SK-N-DZ (cell line): ENCODE measurements at places on chromosomes 6 and 20.

DNA sequence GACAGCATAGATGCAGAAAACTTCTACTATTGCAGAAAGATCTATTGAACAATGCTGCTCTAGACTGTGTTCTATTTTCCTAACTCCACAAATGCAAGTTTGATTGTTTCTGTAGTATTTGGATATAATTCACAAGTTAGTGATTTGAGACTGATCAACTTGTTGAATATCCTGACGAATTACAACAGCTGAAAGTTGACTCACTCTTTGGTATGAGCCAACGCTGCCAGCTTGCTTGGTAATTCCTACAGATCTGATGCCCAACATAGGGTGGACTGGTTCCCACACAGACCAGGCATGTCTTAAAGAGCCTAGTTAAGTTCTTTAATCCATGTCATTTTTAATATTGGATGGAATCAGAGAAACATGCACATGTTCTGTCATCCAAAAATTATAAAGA, 231.0 kb upstream of the RAB32 start:
- no peak for DNase-seq

DNA sequence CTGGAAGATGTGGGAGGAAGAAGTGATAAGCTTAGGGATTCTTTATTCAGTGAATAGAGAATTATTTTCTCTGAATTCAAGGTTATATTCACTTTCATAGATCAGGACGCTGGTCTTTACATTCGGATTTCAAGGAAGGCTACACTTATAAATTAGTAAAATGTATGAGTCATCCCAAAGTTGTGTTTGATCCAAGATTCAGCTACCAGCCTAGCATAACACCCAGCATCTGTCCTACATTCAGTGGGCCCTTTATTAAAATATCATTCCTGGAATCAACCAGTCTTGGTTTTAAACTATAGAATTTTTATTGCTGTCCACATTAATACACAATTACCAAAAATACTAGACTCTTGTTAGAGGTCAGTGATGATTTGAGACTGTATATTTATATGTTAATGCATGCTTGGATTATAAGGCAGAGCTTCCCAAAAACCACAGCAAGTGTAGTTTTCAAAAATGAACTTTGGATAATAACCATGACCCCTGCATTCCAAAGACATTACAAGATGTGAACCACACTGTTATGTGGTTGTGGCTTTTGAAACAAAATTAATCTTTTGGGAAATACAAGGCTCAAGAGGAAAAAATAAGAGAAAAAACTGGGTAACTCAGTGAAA, 210.7 kb upstream of the CNR1 start:
- no peak for DNase-seq

GRCh38 chr20:38115205-38115604, 49.9 kb downstream of the TGM2 start:
- no peak for DNase-seq

DNA sequence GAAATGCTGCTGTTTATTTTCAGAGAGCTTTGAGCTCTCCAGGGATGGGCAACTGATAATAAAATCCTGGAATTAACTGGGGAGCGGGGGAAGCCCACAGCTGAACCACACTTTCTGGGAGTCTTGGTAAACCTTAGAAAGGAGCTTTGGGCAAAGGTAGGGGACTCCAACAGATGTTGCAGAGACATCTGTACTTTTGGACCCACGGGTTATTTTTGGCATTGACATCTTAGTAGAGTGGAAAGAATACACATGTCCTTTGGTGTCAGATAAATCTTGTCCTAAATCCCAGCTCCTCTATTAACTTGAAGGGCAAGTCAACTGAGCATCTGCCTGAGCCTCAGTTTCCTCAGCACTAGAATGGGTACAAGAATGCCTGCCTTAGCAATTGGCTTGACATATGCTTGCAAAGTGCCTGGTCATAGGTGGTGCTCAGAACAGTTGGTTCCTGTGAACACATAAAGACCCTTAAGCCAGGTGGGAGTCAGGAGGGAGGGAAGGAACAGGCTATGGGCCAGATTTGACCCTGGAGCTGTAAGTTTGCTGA, 5.8 kb downstream of the SLC22A3 start:
- DNase-seq, result no peak

GRCh38 chr20:4794846-4795245, 73.1 kb downstream of the PRND start:
- no peak for DNase-seq

- DNase-seq, result no peak
These were observed 10.1 kb upstream of the SRC start for GRCh38 chr20:37335642-37336368.

DNA sequence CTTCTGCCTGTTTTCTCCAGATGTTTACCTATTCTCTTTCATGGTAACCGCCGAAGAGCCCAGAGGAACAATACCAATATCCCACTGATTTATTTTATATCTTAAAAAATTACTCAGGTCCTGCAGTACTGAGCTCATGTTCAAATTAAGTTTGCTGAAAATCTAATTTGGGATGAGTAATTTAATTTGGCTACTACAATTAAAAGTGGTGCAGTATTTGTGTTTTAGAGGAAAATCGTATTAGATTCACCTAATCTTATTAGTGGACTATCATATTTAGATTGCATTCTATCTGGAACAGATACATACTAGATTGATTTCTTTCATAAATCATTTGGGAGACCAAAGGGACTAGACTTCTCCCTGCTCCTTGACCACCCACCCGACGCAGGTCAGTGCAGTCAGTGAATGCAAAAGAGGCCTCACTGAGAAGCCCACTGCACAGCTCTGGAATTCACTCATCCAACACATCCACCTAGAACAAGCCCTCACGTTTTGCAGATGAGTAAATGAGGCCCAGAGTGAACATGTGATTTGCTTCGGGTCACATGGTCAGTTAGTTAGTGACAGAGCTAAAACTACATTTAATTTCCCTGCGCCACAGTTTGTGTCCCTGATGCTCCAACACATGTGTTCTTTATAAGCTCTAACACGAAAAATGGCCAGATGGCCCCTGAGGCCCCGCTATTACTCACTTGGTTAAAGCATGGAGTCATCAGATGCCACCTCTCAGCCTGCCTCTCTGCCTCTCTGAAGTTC, 101.8 kb downstream of the TRERF1 start:
- peak; percentile 83 for DNase-seq

DNA sequence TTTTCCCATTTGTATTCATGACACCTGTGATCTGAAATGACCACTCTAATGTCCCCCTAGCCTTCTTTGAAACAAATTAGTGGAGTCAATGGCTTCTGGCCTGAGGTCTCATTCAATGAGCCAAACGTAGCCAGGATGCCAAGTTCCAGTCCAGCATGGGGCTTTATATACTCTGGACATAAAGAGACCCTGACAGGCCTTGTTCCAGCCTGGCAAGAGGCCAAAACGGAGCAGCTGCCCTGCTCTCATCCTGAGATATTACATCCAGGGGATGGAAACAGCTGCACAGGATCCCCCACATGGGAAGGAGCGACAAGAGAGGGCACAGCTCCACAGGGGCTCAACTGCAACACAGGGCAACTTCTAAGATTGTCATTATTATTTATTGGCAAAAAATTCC, 437.8 kb downstream of the CDH26 start:
- DNase-seq, result no peak

DNA sequence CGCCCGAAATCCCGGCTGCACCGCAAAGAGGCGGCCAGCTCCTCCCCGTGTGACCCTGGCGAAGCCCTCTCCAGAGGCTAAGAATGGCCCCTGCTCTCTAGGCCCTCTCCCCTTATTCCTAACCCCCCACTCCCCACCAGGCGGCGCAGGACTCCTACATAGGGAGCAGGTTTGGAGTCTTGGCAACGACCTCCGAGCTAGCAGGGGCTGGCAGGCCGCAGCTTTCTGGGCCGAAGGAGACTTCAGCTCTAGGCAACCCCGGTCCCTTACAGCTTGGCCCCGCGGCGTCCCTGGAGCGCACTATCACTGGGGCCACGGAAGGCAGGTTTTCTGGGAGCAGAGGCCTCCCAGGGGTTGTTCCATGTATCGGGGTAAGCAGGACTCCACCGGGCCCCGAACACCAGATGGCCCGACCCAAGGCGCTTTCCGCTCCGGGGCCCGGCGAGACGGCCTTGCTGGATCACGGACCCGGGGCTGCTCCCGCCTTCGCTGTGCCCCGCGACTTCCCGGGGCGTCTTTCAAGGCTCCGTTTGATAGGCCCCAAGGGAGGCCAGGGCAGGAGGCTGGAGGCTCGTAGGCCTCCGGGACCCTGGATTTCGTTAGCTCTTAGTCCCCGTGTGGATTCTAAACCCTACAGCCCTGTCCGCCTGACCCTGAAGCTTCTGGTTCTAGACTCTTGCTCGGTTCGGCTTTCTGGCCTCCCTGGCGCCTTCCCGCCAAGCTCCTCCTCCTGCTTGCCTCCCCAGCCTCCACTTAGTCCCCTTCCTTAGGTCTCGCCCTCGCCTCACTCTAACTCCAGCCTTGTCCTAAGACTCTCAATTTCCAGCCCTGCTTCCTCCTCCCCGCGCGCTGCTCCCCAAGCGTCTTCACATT, 1.9 kb downstream of the SLC32A1 start:
- DNase-seq, result peak; percentile 85

DNA sequence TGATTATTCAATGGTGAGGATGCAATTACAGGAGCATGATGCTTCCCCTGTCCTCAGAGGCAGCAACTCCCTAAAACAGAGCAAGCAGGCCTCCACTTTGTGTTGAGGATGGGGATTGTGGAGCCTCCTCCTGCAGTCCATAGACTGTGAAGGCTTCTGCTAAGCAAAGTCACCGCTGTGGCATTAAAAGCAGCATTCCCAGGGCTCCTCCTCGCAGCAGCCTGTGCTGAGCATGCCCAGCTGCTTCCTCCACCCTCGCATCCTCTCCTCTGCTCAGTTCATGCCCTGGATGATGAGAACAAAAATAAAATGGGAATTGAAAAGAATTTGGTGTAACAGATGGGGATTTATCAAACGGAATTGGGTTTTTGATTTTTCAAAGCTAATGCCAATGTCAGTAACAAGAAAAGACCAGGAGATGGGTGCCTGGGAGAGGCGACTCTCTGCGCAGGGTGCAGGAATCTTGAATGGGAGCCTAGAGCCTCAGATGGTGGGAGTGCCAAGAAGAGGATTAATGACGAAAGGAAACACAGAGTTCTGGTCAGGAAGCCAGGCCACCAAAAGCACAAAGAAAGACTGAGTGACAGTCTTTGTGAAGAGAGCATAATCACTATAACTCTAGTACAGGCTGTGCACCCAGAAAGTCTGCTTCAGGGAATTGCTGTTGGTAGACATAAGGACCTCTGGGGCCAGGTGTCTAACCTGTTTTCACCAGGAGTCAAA, 347.6 kb downstream of the TPBG start:
- no peak for DNase-seq

GRCh38 chr6:169489563-169490245, 212.1 kb downstream of the WDR27 start:
- DNase-seq, result no peak
